CD4-positive, alpha-beta T cell treated with Interleukin-1 beta for 1 hour (primary cell): ENCODE measurements at places on chromosomes 2 and 18.

GRCh38 chr2:64514008-64514407 is 10.1 kb upstream of the AFTPH start:
- no peak for DNase-seq

DNA sequence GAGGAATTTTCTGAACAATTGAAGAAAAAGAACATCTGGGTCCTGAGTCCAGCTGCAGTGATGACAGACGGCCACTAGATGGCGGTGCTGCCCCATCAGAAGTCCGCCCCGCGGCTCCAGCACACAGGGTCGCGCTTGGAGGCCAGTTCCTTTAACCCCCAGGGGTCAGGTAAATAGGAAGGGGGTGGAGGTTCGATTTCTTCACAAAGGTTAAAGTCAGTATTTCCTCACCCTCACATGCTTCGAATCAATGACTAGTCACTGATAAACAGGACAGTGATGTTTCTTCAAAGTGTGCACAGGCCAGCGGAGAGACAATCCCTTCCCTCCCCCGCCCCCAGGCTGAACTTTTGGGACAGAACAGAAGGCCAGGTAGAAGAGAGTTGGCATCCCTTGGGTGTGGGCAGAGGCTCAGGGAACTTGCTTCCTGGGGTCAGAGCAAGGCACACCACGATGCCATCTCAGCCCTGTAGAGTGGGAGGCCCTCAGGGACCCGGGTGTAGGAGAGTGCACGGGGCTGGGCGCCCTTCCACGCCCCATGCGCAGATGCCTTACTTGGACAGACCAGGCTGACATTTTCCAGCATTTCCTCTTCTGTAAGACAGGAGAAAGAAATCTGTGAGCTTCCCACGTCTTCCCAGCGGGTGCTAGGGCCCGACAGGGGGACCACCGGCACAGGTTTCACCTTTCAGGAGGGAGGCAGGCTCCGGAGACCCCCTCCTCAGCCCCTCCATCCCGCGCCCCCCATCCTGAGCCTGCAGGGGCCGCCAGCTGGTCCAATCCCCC is 722 bp downstream of the APOB start:
- peak; percentile 40 for DNase-seq

GRCh38 chr2:85961053-85961452 is 72.3 kb upstream of the ST3GAL5 start:
- no peak for DNase-seq

- DNase-seq = no peak
Observed at GRCh38 chr18:8254654-8255053, 354.6 kb upstream of the RAB12 start.

DNA sequence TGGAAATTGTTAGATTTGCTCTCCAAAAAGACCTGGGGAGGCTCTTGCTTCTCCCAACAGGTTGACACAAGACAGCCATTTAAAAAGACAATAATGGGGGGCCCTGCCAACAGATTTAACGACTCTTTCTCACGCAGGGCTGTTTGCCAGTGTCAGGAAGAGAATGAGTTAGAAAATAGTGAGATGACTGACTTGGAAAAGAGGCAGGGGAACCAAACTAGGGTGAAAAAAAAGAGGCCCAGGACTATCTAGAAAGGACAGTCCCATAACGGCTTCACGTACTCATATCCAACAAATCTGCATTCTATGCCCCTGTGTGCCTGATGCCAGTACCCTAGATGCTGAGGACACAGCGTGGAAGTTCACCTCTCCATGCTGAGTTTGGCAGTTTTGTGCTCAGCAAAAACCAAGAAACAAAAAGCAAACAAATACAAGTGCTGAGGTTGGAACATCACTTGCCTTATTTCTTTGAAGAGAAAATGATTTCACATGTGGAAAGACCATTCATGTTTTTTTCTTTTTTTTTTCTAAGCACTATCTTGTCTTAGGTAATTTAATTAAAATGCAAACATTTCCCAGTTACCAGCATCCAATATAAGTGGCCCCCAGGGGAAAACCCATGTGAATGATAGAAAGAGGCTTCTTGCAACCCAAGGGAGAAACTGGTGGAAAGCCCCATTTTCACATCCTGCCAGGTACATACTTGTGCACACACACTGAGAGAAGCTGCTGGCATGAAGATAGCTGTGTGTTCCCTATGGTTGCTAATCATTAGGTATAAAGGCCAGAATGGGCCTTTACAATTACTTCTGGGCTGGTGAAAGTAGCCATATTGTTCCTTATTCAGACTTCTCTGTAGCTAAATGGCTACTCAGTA is 10.6 kb upstream of the WIPF1 start:
- peak; percentile 50 for DNase-seq

DNA sequence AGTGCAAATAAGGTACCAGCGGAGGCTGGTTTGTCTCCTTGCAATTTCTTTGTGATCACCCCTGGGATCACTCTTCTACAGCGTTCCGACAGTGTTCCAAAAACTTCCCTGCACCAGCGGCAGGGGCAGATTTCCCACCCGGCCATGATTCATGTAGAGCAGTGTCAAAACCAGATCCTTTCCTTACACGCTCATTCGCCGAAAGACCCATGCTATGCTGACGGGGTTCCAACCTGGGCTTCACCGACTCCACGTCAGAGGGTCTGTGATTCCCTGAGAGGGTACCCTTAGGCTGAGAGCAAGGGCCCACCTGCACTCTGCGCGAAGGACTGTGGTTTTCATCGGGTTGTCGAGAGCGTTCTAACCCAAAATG is 423 bp upstream of the TTC27 start:
- no peak for DNase-seq

GRCh38 chr2:109126501-109126860 is 2.5 kb upstream of the SH3RF3 start:
- DNase-seq = no peak

DNA sequence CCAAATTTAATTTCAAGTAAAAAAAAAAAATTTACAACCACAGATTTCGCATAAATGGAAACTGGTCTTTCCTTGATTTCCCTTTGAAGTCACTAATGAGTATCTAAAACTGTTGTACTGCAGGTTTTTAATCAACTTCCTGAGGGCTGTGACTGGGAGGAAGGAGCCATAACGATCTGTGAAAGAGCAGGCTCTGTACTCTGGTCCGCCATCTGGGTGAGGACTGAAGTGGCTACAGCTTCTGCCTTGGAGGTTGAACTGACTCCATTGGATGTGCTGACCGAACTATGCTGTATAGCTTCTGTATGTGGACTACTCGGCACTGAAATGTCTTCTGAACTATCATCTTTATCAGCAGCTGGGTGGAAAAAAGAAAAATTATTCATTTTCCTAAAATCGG is 69.3 kb upstream of the CHN1 start:
- DNase-seq = no peak

DNA sequence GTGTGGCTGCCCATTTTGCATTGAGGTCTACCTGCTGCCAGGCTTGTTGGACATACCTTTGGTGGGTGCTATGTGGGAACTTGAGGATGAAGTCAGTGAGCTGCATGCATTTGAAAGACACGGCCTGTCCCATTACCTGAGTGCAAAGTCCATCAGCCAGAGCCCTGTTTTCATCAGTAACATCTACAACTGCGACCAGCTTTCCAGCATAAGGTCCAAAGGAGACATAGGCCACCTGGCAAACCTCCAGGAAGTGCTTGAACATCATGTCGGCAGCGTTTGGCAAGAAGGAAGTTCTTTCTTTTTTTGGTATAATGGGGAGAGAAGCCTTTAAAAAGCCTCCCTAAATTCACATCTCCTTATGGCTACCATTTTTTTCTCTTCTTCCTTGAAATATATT is 143.1 kb downstream of the FAM161A start:
- DNase-seq = no peak

GRCh38 chr2:72780477-72780876 is 45.4 kb downstream of the EXOC6B start:
- no peak for DNase-seq

GRCh38 chr18:59655676-59656075 is 41.5 kb downstream of the CCBE1 start:
- DNase-seq = no peak

DNA sequence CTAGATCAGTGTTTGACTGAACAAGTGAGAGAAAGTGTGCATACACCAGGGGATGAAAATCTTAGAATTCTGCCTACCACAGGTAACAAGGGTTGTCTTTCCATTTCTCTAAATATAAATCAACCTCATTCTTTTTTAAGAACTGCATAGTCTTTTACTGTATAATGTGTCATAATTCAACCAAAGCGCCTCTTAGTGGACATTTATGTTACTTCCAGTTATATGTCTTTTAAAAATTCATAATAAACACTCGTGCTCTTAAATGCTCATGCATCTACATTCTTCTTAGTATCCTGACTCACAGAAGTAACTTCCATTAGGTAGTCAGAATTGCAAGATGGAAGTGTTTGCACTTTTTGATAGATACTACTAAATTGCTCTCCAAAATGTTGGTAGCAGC is 76.2 kb downstream of the CHRNA1 start:
- no peak for DNase-seq

DNA sequence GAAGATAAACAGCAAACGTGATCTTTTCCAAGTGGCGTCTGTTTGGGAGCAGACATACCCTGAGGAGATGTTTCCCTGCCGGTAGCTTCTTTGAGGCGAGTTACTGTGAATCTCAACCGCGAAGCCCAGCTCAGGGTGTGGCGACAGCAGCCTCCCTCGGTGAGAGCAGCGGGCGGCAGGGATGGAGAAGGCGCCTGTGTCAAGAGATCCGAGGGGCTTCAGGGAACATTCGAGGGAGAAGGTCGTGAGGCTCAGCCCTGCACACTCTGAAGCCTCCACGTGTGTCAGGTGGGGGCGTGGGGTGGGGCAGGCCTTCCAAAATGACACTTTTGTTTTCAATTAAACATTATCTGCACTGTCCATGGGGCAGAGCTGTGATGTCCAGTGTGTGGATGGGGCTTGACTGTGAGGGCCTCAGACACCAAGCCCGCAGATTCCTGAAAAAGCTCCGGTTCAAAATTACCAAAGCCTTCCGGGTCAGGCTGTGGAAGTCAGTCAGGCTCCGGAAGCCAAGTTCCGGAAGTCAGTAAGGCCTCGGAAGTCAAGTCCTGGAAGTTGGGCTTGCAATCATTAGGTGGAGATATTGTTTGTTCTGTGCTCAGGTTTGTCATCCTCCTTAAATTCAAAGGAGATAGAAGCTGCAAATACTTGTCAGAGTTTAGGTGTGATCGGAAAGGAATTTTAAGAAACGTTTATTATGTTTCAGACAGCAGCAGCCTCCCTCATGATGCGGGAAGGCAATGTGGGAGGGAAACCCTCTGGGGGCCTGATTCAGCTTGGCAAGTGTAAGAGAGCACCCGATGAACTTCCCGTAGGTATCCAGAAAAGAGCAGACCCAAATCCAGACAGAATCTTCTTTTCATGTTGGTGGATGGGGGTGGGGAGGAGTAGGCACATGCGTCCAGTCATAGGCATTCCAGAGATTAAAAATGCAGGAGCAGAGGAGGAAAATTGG is 20.7 kb downstream of the SMIM21 start:
- no peak for DNase-seq

GRCh38 chr2:160582081-160582480 is 88.5 kb upstream of the RBMS1 start:
- no peak for DNase-seq

DNA sequence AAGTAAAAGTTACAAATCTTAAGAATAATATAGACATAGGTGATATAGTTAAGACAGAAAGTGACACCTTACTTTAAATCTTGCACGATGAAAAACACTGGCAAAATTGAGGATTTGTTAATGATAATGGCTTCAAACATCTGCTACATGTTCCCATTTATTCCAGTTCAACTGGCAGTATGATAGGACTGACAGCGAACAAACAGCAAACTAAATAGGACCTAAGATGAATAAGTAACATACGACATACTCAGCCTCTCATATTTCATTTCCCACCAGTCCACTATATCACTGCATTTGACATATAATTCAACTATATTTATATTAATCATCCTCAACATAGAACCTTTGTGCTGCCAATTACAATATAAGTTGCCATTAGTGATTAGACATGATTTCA is 36.3 kb downstream of the ACVR1C start:
- DNase-seq = no peak

- no peak for DNase-seq
Observed at GRCh38 chr2:215397632-215398341, 38.1 kb downstream of the FN1 start.

- DNase-seq = no peak
Observed at GRCh38 chr2:211479536-211480150, 923.2 kb downstream of the CPS1 start.

DNA sequence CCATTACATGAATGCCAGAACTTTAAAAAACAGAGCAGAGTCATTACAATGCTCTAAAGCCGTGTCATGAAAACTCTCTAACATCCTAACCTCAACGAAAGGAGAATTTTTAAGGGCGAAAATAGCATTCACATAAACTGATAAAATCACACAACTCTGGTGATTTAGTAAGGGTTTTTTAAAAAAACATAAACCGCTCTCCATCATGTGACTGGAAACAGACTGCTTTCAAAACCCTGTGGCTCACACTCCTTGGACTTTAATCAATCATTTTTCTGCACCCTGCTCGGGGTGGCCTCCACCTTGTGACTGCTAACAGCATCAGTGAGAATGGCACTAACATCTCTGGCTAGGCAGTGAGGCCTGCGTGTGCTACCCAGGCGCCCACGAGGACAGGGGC is 12.1 kb downstream of the DOCK10 start:
- DNase-seq = no peak

DNA sequence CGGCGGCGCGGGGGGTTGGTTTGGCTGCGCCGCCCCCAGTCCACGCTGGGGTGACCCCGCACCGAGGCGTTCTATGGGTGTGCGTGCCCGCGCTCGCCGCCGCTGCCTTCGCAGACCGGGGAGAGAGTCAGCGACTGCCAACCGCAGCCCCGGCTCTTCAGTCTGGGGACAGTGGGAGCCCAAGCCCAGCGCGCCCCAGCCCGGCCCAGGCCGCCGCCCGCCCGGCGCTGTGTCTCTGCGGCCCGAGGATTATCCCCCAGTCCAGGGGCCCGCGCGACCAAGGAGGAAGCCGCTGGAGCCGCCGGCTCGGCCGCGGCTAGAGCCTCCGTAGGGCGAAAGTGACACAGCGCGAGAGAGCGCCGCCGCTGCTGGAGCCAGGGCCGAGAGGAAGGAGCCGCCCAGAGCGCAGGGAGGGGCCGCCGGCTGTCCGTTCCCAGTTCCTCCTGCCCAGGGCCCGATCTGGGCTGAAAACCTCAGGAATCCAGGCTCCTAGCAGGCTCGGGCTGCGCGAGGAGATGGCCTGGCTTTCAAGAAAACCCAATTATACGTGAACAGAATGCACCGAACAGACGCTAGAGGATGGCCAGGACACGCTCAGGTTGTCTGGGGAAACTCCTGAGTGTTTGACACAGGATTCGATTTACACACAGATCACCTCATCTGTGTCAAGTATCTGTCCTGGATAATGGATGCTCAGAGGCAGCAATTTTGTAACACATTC is 2.4 kb downstream of the CTIF start:
- DNase-seq = peak; percentile 39

GRCh38 chr2:113896791-113897190 is 6.9 kb downstream of the ACTR3 start:
- no peak for DNase-seq
